ENCODE measurements at places on chromosomes 7 and 10.

- no peak for DNase-seq
Measured at GRCh38 chr10:113059371-113059780, 109.3 kb downstream of the TCF7L2 start.

GRCh38 chr7:2116989-2117591 is 115.7 kb downstream of the MAD1L1 start:
- no peak for DNase-seq

GRCh38 chr10:30359373-30360206 is 10.5 kb upstream of the MTPAP start:
- DNase-seq: peak; percentile 43

DNA sequence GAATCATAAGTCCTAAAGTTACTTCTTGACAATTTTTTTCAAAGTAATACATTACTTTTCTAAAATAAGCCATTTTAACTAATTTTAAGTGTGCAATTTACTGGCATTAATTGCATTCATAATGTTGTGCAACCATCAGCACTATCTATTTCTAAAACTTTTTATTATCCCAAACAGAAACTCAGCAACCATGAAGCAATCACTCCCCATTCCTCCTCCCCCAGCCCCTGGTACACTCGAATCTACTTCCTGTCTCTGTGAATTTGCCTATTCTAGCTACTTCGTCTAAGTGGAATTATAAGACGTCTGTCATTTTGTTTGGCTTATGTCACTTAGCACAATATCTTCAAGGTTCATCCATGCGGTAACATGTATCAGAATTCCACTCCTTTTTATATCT is 84.9 kb downstream of the MKX start:
- DNase-seq: no peak

GRCh38 chr7:77565917-77566316 is 28.8 kb downstream of the PTPN12 start:
- no peak for DNase-seq

- DNase-seq: no peak
Measured at GRCh38 chr7:44097064-44097932, 6.8 kb upstream of the AEBP1 start.

DNA sequence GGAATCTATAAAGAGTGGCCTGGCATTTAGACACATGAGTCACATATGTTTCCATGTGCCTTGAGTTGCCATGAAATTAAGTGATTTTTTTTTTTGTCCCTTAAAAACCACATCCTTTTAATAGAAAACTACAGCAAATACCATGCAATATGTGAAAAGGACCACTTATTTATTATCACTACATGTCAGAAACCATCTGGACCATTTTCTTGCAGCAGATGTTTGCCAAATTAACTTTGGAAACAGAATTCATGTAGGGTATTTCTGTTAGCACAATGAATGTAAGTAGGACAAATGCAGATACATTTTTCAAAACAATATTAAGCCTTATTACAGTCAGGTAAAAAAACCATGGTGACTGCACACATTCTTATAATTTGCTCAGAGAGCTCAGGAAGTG is 230.6 kb downstream of the REEP3 start:
- no peak for DNase-seq

DNA sequence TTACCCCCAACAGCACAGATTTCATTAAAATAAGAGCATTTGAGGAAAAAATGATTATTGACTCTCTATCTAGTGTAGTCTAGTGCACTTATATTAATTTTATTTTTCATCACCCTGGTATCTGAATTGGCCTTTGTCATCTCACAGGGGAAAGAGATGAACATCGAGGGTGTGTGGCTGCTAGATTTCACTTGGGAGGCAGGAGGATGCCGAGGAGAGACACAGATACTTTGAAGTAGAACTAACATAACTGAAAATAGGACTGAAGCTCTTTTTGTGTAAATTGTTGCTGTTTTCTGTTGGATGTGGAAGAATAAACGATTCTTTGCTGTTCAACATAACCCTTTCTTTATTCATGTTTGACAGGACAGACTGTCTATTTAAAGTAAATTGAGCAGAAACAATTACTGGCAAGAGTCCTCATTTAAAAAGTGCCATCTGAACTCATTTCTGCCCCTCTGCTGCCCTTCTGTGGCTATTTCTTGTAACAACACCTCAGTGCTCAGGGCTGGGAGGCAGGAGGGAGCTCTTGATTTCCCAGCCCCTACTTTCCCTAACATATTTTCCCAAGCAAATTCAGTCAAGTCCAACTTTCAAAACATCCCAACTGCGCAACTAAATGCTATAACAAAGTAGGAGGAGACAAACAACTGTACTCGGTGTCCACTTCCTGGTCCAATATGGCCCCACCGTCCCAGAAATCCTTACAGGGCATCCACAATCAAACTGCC is 15.6 kb downstream of the LYZL1 start:
- peak; percentile 10 for DNase-seq

GRCh38 chr10:36051500-36051991 is 409.4 kb upstream of the FZD8 start:
- DNase-seq: no peak

DNA sequence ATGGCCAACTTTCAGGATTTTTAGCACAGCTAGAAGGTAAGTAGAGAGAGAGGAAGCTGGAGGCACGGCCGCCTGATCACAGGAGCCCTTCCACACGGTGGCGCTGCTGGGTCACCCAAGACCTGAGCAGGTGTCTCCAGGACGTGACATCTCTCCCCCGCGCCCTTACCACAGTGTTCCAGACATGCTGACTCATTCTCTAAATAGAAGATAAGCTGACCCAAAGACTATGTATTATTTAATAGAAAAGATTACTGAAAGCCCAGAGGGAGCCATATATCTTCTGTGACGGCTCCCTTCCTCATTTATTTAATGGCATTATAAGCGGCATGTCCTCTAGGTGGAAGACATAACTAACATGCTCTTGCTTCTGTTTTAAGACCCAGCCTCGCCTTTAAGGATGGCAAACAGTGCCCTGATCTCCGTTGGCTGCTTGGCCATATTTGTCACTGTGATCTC is 26.0 kb upstream of the MALSU1 start:
- peak; percentile 92 for DNase-seq

DNA sequence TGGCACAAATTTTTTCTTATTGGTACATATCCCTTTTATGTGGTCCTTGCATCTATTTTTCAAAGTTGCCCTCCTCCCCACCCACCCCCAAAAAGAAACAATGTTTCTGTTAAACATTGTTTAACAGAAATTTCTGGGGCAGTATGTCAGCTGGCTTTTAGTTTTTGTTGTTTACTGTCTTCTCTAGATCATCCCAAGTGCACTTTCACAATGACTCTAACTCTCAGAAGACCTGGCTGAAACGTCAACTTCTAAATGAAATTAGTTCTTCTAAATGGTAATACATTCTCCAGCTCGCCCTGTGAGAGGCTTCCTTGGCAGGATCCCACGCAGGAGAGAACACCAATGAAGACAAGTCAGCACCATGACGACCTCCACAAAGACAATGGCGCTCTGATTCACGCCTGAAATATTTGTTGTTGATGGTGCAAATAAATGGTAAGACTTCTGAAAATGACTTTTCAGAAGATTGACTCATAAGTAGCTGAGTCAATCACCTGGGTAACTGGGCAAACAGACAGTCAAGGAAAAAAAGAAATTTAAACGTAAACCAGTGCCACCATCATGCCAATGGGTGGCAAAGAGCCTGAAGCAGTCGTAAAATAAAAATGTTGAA is 293.7 kb downstream of the FZD1 start:
- DNase-seq: no peak

Measured in stimulated activated CD4-positive, alpha-beta T cell treated with anti-CD3 and anti-CD28 coated beads, TNF-alpha, amount 100 ng/mL, for 24 hours (primary cell).